GOT3 (cell line): ENCODE measurements at places on chromosomes 3 and 15.

- no peak for DNase-seq
Observed at GRCh38 chr3:136186344-136186743, 9.8 kb downstream of the MSL2 start.

DNA sequence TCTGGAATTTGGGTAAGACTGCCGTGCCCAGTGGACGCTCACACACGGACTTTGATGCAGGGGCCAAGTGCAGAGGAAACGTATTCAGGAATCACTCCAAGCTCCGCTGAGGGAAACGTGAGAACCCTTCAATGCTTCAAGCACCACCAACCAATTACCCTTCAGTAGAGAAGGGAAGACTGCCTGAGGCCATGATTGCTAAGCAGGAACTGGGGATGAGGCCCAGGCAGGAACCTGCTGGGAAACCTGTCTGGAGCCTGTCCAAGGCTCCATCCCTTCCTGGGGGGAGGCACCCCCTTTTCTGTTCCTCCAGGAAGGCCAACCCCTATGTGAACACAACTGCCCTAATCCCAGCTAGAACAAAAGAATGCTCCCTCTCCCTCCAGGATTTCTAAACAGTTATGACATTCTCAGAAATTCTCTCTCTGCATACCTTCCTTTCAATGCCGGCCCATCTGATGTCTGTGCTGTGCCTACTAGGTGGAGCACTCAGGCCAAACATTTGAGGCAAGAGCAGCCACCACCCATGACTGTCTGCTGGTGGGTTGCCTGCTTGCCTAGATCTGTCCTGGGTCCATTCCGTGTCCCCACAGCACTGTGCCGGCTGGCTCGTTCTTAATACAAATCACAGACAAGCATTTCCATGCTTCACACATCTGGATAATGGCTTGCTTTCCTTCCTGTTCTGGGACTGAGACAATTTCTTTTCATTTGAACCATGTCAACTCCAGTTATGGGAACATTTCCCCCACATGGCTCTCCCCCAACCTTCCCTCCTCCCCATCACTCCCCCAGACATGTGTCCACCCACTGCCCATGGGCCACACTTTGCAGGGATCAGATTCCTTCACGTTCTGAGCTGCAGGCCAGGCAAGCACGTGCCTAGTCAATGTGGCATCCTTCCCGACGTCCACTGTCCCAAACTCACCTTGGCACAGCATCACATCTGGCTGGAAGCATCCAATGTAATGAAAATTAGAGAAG, 149.4 kb downstream of the ADAMTS17 start:
- no peak for DNase-seq

- DNase-seq: no peak
Observed at GRCh38 chr3:154758109-154758868, 321.8 kb upstream of the MME start.

DNA sequence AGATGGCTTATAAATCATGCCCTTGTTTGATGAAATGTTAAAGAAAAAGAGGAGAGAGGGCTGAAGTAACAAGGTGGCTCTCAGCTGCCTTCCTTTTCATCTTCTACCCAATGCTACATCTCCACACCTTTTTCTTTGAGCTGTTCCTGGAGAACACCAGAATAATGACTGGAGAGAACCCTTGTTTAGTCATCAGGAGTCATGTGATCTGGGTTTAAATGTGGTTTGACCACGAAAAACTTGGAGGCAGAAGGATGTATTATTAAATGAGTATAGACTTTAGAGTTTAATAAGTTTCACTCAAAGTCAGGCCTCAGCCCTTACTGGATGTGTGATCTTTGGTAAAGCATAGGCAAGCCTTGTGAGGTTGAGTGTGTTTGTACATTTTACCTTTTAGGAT, 230.3 kb upstream of the TBL1XR1 start:
- no peak for DNase-seq

DNA sequence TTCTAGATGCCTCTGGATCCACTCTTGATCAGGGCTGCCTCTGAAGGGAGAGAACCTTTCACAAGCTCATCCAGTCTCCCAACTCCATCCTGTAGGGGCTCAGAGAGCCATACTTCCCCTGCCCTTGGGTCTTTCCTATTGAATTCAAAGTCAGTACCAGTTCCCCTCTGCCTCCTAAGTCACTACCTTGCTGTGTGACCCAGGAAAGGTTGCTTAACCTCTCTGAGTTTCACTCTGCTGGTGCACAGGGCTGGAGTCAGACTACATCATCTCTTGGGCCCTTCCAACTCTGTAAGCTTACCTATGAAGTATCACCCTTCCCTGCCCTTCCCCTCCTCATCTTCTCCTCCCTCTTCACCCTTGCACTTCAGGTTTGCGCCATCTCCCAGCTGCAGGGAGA, 117.9 kb downstream of the MEGF11 start:
- no peak for DNase-seq

- DNase-seq: no peak
Observed at GRCh38 chr3:52086461-52086860, 30.1 kb upstream of the DUSP7 start.

- no peak for DNase-seq
Observed at GRCh38 chr15:40029979-40030893, 8.7 kb downstream of the SRP14 start.

GRCh38 chr3:150653110-150653561, 50.0 kb downstream of the SELENOT start:
- DNase-seq: no peak

DNA sequence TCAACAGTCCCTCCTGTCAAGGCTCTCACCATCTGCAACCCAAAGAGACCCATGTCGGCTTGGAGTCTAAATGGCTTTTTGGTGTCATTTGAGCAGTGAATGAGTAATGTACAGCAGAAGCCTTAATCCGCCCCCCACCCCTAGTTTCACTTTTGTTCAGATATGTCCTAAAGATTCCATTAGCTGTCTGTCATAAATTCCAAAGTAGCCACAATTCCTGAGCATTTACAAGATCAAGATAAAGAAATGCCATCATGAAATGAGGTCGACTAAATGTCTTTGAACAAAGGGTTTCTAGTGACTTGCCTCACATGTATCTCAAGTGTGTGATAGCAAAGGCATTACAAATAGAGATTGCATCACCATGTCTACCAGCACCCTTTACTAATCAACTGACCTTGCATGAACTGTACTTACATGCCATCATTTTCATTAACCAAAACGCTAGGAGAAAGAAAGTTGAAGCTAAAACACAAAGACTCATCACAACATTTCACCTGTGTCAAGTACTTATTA, 123.8 kb upstream of the PHLDB2 start:
- DNase-seq: no peak

- DNase-seq: no peak
Observed at GRCh38 chr15:93861956-93862741, 369.2 kb upstream of the MCTP2 start.

DNA sequence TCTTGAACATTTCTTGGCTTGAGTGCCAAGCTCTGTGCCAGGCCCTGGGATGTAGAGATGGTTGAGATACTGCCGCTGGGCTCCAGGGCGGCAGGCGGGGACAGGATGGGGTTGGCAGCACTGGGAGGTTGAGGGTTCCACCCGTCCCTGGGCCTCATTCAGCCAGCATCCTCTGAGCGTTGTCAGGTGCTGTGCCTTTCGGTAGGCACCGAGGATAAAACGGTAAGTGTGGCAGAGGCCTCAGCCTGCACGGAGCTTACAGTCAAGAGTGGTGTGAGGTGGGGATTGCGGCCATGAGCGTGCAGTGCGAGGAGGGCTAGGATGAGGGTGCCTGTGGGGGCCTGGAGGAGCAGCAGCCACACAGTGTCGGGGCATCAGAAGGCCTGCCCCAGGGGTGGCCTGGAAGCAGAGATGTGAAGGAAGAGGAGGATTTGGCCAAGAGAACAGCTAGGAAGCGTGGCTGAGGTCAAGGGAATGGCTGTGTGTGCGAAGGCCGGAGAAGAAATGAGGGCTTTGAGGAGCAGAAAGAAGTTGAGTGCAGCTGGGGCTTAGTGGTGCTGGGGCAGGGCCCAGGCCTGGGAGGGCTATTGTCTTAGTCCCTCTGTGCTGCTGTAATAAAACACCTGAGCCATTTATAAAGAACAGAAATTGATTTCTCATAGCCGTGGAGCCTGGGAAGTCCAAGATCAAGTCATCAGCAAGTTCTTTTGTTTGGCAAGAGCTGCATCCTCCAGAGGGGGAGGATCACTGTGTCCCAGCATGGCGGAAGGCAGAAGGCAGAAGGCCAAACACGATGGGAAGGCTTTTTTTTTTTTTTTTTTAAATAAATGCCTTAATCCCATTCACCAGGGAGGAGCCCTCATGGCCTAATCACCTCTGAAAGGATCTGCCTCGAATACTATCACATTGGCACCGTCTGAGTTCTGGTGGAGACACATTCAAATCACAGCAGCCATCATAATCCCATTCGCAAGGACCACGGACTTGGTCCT, 22.7 kb downstream of the CORO2B start:
- DNase-seq: no peak

DNA sequence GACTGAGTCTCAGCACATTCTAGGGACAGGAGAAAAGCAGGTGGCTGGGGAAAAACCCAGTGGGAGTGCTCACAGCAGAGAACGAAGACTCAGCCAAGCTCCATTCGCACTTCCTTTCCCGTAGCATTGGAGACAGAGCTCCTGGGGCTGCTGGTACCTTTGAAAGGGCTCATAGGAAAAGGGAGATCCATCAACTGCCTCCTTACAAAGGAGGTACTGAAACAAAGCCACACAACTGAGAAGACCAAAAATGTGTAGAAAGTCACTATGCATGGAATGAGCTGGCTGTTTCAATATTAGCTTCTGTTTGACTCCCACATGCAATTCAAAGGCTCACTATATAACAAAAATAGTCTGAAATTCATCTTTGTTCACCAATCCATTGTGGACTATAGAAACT, 16.9 kb downstream of the STIMATE start:
- no peak for DNase-seq

DNA sequence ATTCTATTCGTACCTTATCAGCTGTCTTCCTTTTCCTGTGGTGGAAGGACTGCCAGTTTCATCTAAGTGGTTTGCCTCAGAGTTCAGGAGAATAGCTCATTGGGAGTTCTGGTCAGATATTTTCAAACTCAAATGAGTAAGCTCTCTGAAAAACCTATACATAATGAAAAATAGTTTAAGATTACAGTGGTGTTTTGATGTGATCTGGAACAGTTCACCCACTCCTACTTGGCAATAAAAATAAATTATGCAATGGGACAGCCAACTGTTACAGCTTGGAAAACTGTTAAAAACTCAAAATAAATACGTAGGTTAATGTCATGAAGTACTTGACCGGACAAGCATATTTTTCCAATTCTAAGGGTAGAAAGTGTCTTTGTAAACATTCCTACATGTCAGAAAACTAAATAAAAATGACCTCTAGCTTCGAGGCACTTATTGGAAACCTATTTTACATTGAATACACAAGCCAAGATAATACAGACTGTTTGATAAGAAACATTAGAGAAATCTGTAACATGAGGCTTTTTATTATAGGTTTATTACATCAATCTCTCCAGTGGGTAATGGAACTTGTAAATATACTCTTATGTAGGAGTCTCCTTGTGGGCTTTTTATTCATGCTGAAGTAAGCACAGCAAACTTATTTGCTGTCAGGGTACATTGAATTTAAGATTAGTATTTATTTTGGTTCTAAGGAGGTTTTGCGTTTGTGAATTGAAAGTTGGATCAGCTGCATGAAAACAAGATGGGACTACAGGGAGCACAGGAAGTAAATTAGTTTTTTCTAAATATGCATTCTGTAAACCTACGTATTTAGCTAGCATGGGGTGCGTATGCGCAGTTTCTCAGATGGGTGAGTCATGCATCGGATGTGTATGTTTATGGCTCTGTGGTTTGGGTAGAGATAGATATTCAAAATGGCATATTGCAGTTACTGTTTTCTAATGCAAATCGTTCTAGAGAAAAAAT, 453.1 kb downstream of the IL5RA start:
- DNase-seq: no peak

GRCh38 chr15:79204886-79205675, 77.4 kb upstream of the ANKRD34C start:
- no peak for DNase-seq

DNA sequence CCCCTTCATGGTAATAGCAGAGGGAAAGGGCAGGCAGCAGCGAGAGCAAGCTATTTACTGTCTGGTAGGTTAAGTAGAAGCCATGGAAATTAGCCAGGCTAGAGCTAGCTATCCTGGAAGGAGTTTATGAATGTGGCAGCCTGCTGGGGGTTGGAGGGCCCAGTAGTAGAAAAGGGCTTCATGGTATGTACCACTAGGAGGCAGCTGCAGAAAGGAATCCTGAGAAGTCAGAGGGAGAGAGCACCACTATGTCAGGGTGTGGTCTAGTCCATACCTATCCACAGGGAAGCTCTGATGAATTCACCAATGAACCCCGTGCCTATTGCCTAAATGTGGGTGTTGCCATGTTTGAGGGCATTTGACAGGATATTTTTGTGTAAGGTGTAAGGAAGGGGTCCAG, 55.0 kb downstream of the PLAAT1 start:
- DNase-seq: no peak

- DNase-seq: no peak
Observed at GRCh38 chr3:126314790-126315658, 42.2 kb downstream of the KLF15 start.

DNA sequence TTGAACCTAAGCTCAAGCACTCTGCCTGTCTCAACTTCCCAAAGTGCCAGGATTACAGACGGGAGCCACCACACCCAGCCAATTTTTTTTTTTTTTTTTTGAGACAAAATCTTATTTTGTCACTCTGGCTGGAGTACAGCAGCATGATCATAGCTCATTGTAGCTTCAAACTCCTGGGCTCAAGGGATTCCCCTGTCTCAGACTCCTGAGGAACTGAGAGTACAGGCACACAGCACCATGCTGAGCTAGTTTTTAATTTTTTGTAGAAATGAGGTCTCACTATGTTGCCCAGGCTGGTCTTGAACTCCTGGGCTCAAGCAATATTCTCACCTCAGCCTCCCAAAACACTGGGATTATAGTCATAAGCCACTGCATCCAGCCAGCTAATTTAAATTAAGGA, 36.8 kb upstream of the SUCLG2 start:
- DNase-seq: no peak

DNA sequence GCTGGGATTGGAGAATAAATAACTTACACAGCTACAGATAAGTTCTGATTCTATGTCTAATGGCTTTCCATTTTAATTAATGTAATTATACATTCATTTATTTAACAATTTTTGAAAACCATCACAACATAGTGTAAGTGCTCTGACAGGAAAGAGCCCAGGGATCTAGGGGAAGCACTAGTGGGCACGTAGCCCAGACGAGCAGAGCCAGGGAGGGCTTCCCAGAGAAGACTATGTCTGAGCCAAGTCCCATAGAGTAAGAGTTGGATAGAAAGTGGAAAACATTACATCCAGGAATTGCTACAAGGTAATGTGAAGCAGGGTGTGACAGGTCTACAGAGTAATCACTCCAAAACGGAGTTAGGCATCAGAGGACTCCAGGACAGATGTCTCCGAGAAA, 2.9 kb upstream of the HGD start:
- DNase-seq: no peak

GRCh38 chr3:54138937-54139547, 16.7 kb downstream of the CACNA2D3 start:
- DNase-seq: no peak

DNA sequence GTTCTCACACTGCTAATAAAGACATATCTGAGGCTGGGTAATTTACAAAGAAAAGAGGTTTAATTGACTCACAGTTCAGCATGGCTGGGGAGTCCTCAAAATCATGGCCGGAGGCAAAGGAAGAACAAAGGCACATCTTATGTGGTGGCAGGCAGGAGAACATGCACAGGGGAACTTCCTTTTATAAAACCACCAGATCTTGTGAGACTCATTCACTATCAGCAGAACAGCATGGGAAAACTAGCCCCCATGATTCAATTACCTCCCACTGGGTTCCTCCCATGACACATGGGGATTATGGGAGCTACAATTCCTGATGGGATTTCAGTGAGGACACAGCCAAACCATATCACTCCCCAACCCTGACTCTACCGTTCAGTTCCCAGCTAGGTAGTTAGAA, 59.7 kb upstream of the MINAR1 start:
- DNase-seq: no peak

- DNase-seq: no peak
Observed at GRCh38 chr3:12869035-12869621, 27.8 kb upstream of the RPL32 start.
